ENCODE measurements at places on chromosomes 7 and 10.

- no peak for DNase-seq
Measured at GRCh38 chr7:124570558-124570957, 195.0 kb downstream of the GPR37 start.

DNA sequence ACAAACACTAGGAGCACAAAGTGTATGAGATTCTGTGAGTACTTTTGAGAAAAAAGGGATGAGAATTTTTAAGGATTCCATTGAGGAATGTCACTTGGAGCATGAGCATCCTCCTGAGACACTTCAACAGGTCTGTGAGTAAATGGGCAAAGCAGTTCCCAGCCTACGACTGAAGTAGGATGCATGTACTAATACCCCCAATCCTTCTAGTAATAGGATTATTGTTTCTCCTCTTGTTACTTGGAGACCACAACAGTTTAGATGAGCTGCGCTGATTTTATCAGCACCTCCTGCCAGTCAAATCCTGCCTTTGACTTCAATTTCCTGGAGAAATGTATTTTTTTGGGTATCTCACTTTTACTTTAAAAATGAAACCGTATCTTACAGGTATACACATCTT lies 820 bp downstream of the BBS9 start:
- DNase-seq, result peak; percentile 20

- peak; percentile 65 for DNase-seq
Measured at GRCh38 chr7:774161-775109, 47.4 kb upstream of the PRKAR1B start.

DNA sequence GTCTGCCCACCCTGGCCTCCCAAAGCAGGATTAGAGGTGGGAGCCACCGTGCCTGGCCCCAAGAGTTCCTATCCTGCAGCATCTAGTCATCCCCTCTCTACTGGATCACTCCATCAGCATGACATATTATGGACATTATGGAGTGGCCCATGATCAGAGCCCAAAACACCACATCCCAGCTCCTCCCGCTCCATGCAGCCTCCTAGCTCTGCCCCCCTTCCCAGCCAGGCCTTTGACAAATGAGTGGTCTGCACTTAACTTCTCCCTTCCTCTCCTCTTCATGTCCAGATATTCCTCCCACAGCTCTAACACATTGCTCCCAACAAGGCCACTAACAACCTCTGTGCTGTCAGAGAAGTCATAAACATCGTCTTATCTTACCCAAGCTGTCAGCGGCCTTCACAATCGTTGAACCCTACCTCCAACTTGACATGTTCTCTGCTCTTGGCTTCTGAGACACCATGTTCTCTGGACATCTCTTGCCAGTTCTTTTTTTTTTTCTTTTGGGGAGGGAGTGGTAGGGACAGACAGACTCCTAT lies 187.6 kb downstream of the NSUN6 start:
- no peak for DNase-seq

DNA sequence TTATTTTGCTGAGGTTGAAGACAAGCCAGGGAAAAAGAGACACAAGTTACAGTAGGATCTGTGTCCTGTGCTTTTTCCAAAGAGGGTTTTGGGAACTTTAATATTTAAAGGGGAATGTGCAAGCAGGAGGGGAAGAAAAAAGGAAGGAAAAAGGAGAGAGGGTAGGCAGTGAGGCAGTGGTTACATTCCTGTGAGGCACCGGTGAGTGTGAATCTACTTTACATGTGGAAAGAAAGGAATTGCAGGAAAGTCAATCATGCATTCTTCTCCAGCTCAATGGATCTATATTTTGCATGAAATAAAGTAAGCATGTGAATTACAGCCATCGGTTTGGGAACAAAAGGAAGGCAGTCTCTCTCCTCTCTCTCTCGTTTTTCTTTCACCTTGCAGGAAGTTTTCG lies 12.6 kb upstream of the DYNC2I1 start:
- no peak for DNase-seq

DNA sequence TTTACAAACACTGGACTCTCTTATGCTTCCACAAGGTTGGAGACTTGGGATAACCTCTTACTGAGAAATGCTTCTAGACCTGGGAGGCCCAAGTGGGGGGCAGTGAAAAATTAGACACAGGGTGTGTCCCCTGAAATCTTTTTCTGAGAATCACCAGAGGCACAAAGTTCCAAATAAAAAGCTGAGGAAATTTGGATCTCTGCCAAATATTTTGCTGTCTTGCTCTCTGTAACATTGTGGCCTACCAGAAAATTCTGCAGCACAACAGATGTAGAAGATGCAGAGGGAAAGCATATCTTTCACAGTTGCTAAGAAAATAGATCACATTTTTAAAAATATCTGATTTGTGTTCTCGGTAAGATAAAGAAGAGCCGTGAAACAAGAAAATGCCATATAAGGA lies 849.4 kb downstream of the CCSER2 start:
- no peak for DNase-seq

DNA sequence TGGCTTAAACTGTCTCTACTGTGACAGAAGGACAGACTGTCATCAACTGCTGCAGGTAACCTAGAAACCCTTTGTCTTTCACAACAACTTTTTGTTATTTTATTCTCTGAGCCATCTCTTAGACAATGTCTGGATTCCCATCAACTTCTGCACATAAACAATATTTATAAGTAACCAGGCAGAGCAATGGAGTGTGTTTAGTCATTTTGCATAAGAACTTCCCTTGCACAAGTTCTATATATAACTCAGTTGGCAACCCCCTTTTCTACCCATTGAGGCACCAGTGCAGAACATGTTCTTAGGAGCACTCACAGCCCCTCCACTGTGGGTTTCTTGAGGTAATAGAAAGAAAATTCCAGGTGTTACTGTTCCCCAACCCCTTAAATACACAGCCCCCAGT lies 65.0 kb upstream of the IL6 start:
- DNase-seq, result no peak

- DNase-seq, result peak; percentile 5
Measured at GRCh38 chr7:122528879-122529481, 169.9 kb downstream of the RNF133 start.

GRCh38 chr7:101108330-101108857 lies 18.5 kb upstream of the SERPINE1 start:
- DNase-seq, result no peak

DNA sequence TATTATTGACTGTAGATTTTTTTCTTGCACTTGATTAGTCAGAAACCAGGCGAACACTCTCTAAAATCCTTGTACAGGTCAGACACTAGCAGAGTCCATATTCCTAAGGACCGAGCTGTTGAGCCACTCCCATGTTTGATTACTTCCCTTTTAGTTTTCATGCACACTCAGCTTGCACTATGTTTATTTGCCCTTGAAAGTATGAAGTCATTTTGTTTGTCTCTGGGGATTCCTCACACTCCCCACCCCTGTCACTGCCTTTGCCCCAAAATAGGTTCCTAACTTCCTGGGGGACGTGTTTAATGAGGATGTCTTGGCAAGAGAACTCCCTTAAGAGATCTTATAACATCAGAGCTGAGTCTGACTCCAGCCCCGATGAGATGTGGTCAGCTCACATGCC lies 182.1 kb downstream of the EVX1 start:
- DNase-seq, result no peak

- peak; percentile 91 for DNase-seq
Measured at GRCh38 chr7:47786557-47787248, 161.6 kb downstream of the PKD1L1 start.

DNA sequence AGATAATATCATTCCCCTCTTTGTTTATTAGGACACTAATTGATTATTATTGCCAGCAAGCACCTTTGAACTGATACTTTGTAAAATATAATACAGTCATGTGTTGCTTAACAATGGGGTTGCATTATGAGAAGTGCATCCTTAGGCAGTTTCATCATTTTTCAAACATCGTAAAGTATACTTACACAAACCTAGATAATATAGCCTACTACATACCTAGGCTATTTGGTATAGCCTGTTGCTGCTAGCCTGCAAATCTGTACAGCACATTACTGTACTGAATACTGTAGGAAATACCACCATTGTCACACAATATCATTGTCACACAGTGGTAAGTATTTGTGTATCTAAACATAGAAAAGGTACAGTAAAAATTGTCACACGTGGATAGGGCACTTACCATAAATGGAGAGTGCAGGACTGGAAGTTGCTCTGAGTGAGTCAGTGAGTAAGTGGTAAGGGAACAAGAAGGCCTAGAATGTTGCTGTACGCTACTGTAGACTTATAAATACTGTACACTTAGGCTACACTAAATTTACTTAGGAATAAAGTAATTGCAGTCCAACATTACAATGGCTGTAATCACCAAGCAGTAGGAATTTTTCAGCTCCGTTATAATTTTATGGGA lies 70.7 kb downstream of the LCOR start:
- no peak for DNase-seq

DNA sequence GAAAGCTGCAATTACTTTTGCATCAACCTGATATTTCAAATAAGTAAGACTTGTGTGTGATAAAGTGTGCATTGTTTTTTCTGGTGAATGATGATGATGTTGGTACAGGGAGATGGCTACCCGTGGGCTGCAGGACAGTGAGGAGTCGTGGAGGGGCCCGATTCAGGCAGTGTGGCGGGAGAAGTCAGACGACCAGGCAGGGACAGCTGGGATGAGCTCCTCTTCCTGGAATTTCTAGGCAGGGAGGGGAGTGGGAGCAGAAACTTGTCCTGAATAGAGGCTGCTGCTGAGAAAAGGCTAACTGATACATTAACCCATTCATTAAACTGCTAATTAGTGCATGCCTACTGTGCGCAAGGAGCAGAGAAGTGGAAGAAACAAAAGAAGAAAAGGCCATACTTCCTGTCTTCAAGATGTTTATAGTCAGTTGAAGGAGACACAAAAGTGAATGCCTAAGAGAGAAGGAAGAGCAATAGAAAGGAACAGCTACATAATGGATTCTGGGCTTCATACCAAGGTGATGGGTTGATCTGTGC lies 9.3 kb upstream of the GATAD1 start:
- DNase-seq, result no peak

GRCh38 chr7:118580743-118581382 lies 356.4 kb downstream of the ANKRD7 start:
- DNase-seq, result no peak

GRCh38 chr10:127046975-127047877 lies 142.0 kb downstream of the DOCK1 start:
- DNase-seq, result no peak

DNA sequence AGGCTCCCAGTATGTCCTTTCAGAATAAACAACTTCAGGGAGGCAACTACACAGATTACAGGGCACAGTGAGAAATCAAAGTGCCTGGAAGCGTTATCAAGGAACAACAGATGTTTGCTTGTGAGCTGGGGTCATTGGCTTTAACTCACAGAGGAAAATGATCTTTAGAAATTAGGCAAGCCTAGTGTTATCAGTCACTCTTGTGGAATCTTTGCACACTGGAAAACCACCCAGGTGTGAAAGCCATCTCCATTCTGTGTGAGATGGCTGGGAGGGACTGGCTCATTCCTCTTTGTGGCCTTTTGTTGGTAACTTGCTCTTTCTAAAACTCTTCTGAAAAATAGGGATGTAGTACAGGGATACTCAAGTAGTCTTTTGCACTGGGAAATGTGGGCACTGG lies 716.0 kb downstream of the XPNPEP1 start:
- no peak for DNase-seq

GRCh38 chr10:3393958-3394357 lies 221.4 kb upstream of the PITRM1 start:
- DNase-seq, result no peak

DNA sequence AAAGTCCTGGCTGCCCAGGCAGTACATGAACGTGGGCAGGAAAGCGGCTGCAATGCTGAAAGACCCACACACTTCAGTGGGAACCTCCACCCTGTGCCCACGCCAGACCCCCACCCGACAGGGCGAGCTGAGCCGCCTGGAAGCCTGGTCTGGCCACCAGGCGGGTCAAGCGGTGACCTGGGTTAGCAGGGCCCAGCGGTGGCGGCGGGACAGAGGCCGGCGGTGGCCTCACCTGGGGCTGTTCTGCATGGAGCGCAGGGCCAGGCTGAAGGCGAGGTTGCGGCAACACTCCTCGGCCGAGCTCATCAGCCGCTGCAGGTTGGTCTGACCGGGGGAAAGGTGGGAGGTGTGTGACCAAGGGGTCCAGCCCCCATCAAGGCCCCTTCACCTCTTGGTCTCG lies 11.6 kb upstream of the MICALL2 start:
- DNase-seq, result no peak

GRCh38 chr10:19638182-19638895 lies 177.9 kb upstream of the PLXDC2 start:
- DNase-seq, result no peak

GRCh38 chr10:49833168-49833567 lies 71.0 kb upstream of the OGDHL start:
- no peak for DNase-seq

DNA sequence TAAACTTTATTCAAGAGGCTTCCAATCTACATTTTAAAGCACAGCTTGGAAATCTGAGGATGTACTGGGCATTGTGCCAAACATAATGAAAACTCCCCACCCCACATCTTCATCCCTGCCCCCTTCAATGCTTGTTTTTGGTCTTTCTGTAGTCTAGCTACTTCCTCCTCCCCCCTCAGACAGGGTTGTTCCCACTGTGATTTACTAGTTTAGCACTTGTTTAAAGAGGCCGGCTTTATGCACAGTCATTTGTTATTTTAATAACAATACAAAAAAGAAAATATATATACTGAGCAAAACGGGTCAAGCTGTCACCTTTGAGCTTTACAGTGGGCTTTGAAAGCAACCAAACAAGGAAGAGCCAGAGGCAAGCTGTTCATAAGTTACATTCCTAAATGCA lies 132.6 kb downstream of the CHRM2 start:
- DNase-seq, result no peak

Data from HTR-8/SVneo (cell line).